ENCODE measurements at places on chromosomes 5 and 9. TPM values are rescaled to one million over a fixed set of nuclear protein-coding genes. Genes with fewer than 3 reads are reported as not detected.
A peak's percentile ranks its signal among the peaks of the same experiment; 100 is the strongest.

DNA sequence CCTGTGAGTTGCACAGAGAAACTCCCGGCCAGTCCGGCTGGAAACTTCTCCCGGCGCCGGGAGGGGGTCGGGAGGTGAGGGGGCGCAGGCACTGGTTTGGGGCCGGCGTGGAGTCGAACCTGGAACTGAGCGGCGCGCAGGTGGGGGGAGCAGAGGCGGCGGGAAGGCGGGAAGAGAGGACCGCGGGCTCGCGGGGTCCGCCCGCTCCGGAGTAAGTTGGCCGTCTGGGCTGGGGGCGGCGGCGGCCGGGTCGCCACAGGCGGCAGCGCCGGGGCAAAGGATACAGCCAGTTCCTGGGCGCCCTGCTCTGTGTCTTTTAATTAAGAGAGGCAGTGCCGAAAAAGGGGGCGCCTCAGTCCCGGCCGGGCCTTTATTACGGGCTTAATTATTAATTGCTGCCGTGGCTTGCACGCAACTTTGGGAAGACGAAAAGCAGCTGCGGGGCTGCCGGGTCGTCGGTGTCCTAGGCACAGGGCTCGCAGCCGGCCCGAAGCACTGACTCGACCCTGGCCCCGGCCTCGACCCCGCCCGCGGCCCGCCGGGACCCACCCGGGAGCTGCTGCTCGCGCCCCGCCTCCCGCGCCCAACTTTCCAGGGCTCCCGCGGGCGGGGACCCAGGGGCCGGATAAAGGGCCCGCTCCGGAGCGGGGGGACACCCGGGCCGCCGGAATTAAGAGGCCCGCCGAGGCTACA lies 1.1 kb downstream of the NTNG2 start:
- no peak for DNase-seq

DNA sequence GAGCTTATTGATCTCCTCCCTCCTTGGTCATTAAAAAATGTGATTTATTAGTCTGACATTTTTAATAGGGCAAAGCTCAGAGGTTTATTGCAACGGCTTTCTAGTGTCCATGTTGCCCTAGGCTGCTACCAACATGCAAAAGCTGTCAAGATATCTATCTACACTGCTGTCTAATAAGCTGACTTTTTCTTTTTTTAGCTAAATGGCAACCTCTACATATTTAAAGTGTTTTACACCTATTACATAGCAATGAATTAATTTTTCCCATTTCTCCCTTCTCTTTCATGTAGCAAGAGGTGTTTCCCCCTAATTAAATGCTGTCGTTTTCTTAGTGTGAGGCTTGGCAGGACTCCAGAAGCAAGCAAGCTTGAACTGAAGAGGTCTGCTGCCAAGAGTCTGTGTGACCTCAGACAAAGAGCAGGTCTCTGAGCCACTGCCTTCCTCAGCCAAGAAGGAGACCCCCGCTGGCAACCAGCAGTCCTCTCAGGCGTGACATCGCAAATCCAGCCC lies 79.4 kb downstream of the GAS1 start:
- DNase-seq = peak; percentile 86

The IL9 gene
- not detected for total RNA-seq

GRCh38 chr9:70420441-70421271 lies 6.2 kb upstream of the KLF9 start:
- peak; percentile 90 for DNase-seq

- no peak for DNase-seq
These were observed 4.2 kb upstream of the SEMA4D start for GRCh38 chr9:89502038-89502601.

DNA sequence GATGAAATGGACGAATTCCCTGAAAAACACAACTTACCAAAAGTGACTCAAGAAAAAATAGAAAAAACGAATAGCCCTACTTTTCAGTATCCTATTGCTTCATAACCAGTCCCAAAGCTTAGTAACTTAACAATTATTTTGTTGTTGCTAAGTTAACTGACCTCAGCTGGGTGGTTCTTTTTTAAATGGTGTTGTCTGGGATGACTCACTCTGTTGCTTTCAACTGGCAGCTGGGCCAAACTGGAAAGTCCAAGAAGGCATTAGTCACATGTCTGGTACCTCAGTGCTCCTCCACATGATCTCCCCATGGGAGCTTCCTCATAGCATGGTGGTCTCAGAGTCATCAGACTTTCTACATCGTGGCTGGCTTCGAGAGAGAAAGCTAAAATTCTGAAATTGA lies 47.8 kb upstream of the ADAMTS2 start:
- DNase-seq = peak; percentile 12

- peak; percentile 88 for DNase-seq
These were observed 17.4 kb downstream of the TMOD1 start for GRCh38 chr9:97518909-97519307.

The ADGRD2 gene
- total RNA-seq = not detected

The CAMK4 gene
- 1.6 TPM for total RNA-seq

GRCh38 chr5:53423724-53424123 lies 56.7 kb upstream of the FST start:
- DNase-seq = peak; percentile 22

DNA sequence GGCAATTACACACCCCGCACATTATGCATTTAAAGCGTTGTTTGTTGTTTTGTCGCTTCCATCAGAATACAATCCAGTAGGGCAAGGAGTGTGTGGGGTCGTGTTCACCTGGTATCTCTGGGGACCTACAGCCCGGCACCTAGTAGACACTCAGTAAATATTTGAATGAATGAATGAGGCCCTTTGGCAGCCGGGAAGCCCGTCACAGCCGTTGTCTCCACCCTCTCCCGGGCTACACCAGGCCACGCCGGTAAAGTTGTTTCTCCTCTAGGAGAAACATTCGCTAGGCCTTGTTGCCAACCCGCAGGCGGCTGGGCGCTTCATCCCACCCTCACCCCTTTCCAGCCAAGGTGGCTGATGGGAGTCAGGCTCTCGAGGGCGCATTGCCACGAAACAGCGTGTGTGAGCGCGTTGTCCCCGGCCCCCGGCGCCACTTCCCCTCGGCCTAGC lies 876 bp upstream of the JAK2 start:
- peak; percentile 30 for DNase-seq

The LEAP2 gene
- total RNA-seq = not detected

The CD72 gene
- 0.60 TPM for total RNA-seq

Data from renal cortical epithelial cell (primary cell).